ENCODE measurements at places on chromosomes 5 and 9.

- DNase-seq, result no peak
Observed at GRCh38 chr5:64792469-64792868, 23.7 kb downstream of the CWC27 start.

GRCh38 chr5:31767335-31768031 lies 128.6 kb downstream of the PDZD2 start:
- no peak for DNase-seq

GRCh38 chr9:96484521-96484931 lies 34.6 kb downstream of the HABP4 start:
- no peak for DNase-seq

DNA sequence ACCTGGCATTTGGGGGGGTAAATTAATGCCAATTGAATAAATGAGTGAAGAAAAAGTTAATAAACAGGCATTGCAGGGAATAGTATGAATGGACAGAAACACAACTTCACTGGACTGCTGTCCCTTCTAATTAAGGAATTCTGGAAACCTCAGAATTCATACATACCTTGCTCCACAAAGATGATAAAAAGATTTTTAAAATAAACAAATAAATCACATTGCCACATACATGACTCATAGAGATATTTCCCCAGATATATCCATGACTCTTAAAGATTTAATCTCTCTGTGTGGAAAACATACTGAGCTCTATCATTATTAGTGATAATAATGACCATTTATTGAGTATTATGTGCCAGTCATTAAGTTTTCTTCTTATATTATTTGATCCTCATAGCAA lies 469.0 kb upstream of the MEF2C start:
- DNase-seq, result no peak

DNA sequence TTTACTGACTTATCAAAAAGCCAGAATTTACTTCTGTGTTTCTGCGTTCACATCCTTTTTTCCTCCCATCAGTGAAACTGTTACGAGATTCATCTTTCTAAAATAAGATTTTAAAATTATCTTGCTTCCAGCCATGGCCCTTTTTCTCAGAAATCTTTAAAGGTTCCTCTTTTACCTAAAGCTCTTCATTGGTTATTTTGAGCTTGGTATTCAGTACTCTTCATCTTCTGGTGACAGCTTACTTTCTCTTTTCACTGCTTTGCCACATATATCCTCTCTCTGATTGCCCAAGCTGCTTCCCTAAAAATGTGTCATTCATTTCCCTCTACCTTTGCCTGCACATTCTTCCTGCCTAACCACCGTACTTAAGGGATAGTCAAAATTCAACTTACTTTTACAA lies 32.3 kb downstream of the TGFBR1 start:
- no peak for DNase-seq

DNA sequence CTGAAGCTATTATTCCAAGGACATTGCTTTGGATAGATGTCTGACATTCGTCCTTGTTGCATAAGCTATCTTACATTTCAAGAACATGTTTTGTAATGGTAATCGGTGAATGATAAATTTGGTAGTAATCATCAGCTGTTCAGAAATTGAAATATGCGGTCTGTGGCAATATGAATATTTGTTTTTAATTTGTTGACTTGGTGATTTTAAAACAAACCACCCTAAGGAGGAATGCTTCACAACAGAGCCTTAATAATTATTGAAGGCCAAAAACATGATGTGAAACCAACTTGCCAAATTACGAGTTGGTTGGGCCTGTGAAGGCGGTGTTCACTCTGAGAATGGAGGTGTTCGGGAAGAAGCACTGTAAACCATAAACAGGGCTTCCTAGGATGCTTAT lies 149.7 kb upstream of the TUT7 start:
- DNase-seq, result no peak

GRCh38 chr9:112601636-112602035 lies 115.0 kb downstream of the KIAA1958 start:
- no peak for DNase-seq

GRCh38 chr9:92524881-92525280 lies 10.9 kb downstream of the ECM2 start:
- no peak for DNase-seq

DNA sequence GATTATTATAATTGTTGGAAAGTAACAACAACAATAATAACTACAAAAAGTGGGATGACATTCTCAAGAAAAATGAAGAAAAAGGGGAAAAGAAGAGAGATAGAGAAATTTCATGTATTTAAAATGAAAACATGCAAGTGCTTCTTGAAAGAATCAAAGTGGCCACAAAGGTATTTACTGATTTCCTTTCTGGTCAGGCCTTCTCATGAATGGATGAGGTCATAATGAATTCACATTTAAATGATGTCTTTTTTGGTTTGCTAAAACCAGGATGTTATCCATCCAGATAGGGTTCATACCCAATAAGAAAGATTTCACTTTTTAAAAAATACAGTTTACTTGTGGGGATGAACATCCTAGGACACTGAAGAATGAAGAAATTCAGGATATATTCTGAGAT lies 446.4 kb upstream of the PTGER4 start:
- no peak for DNase-seq

GRCh38 chr9:71920456-71921189 lies 9.2 kb downstream of the C9orf85 start:
- no peak for DNase-seq

- DNase-seq, result no peak
Observed at GRCh38 chr9:125343518-125344275, 82.1 kb downstream of the GAPVD1 start.

DNA sequence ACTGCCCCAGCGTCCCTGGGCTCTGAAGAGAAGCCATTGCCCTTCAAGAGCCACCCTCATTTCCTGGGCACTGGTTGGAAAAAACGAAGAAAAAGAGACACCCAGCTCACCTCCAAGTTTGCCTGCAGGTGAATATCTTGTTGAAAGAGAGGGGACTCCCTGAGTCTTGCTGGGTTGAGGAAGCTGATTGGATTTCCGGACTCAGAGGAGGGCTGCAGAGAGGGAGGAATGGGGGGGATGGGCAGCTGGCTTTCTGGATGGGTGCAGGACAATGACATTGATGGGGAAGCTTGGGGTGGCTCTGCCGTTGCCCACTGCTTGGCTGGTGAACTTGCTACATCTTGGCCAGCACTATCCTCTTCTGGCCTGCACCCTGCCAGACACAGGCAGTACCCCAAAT lies 31.0 kb upstream of the IER5L start:
- DNase-seq, result no peak

- no peak for DNase-seq
Observed at GRCh38 chr5:119191944-119192343, 121.1 kb downstream of the DMXL1 start.

- no peak for DNase-seq
Observed at GRCh38 chr5:154316223-154316935, 125.8 kb downstream of the GALNT10 start.

DNA sequence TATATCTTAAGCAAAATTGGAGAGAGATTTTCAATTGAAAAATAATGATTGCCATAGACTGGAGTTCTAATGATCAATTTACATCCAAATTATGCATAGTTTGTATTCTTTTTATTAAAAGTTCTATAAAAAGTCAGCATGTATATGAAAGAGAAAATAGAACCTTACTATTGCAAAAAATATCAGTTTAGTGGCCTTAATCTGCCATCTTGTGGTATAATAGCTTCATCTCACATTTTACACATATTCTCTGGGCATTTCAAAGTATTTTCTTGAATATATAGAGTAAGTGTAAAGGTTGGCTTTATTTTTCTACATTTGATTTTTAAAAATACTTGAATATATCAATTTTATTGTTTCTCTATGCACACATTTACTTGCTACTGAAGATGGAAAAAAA lies 1858.6 kb upstream of the CDH9 start:
- no peak for DNase-seq

DNA sequence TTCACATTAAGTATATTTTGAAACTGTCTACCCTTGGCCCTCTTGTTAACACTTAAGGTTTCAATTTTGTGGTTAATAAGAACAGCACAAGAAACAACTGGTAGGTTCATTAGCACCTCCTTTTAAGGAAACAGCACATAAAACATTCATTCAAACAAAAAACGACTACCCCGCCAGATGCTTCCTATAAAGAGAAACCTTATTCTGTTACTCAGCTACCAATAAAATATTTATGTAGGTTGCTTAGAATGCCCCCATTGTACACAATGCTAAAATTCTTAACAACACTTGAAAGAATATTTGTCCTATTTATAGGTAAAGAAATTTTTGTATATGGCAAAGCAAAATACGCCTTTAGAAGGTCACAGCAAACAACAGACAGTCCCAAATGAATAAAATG lies 23.2 kb downstream of the CDK5RAP2 start:
- DNase-seq, result no peak

DNA sequence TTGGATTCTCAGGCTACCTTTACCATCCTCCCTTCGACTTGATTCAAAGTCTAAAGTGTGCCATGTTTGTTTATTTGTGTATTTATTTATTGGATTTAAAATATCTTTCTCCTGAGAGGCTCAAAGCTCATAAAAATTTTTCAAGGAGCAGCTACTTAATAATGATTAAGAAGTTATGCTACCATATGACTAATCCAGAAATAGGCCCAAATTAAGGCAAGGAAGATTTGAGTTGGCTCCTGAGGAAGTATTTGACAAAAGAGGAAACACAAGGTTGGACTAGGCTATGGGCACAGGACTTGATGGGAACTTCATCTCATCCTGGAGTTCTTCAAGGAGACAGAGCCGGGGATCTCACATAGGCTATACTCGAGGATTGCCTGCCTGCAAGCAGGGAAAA lies 22.4 kb upstream of the PPP2CA start:
- no peak for DNase-seq

- no peak for DNase-seq
Observed at GRCh38 chr5:37930350-37930749, 90.5 kb upstream of the GDNF start.

DNA sequence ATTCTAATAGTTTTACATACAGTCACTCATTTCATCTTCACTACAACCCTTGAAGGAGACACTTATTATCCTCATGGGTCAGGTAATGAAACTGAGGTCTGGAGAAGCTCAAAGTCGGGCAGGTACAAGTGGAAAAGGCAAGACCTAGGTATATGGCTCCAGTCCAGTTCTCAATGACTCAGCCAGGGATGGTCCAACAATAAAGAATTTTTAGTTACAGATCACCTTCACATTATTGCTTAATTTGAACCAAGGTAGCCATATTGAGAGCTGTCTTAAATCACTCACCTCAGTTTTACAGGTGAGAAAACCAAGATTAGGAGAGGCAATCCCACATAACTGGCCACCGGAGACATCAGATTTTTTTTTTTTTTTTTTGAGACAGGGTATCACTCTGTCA lies 55.4 kb downstream of the PTPN3 start:
- DNase-seq, result no peak

GRCh38 chr5:30690931-30691330 lies 502.6 kb upstream of the CDH6 start:
- no peak for DNase-seq

GRCh38 chr5:174721530-174722432 lies 2.6 kb upstream of the MSX2 start:
- DNase-seq, result no peak
